ENCODE measurements at places on chromosomes 12 and 14.

DNA sequence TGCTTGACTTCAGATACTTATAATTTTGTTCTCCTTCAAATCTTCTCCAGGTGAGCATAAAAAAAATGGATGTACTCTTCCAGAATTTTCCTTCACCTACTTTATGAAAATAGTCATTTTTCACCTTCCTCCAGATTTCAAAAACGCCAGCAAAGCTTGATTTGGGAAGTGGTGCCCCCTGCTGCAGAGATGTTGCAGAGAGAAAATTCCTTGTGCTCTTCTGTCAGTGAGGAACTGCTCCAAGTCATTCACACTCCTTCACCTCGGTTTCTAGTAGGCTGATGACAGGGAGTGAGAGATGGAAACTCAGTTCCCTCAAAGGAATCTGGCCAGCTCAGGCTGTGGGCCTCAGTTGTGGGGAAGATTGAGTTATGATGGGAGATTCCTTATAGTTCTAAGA is 24.2 kb upstream of the RNASE3 start:
- no peak for DNase-seq

GRCh38 chr12:26126340-26127284 is 1.8 kb upstream of the BHLHE41 start:
- no peak for DNase-seq

DNA sequence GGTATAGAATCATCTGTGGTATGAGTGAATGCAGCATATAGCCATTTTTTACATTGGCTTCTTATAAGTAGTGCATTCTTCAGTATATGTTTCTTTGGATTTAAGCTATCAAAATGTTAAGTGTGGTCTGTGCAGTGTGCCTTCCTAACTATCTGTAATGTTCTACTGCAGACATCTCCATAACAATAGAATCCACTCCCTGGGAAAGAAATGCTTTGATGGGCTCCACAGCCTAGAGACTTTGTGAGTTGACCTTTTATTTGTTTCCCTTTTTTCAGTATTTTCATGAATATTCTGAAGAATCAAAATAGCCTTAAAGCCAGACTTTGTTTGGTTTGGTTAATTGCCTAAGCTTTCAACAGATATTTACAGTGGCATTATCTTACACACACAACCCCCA is 107.2 kb downstream of the ZFC3H1 start:
- no peak for DNase-seq

DNA sequence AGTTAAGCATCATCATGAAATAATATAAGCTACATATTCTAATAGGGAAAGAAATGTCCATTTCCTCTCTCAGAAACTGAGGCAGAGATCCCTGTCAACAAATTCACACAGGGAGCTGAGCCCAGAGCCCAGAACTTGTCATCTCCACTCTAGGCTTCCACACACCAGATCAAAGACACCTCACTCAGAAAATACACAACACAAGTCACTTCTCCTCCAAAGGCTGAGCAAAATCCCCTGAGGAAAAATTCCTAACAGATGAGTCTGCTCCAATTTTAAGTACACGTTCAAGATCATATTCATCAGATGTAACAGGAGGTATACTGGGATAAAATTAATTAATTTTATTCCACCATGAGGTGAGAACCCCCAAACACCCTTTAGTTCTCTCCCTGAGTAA is 227.3 kb downstream of the DPF3 start:
- no peak for DNase-seq

DNA sequence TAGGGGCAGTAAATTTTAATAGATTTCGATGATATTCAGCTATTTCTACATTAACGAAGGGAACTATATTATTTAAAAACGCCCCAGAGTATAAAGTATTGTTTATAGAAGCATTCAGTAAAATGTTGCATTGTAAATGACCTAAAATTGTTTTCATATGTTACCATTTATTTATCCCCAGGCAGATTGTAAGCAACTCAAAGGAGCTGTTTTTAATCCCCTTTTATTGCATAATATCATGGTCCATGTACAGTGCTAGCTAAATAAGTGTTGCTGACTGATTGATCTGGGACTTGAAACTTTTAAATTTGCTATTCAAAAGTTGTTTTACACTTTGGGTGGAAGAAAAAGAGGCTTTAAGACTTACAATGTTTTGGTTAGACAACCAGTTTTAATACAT is 199.0 kb upstream of the SLC38A2 start:
- DNase-seq = no peak

Measured in GM19239 (cell line).